Activated naive CD8-positive, alpha-beta T cell treated with anti-CD3 and anti-CD28 coated beads for 36 hours (primary cell): ENCODE measurements at places on chromosomes 11 and 22. TPM values are rescaled to one million over a fixed set of nuclear protein-coding genes. Genes with fewer than 3 reads are reported as not detected.

TAF6L gene
- total RNA-seq: 22.1 TPM

GTF2H1 gene
- total RNA-seq: 63.2 TPM

MYO7A gene
- 0.16 TPM for total RNA-seq

PACSIN3 gene
- 7.0 TPM for total RNA-seq

MIOX gene
- total RNA-seq: not detected

SMTNL1 gene
- not detected for total RNA-seq

TRABD gene
- total RNA-seq: 77.8 TPM

- H3K4me1 ChIP-seq: no peaks in the 10 kb centered on the region
- H3K4me3 ChIP-seq: no peak overlapping the region
- DNase-seq: no peak
These were observed 69.8 kb downstream of the ARFGAP2 start for GRCh38 chr11:47106798-47107411.

DNA sequence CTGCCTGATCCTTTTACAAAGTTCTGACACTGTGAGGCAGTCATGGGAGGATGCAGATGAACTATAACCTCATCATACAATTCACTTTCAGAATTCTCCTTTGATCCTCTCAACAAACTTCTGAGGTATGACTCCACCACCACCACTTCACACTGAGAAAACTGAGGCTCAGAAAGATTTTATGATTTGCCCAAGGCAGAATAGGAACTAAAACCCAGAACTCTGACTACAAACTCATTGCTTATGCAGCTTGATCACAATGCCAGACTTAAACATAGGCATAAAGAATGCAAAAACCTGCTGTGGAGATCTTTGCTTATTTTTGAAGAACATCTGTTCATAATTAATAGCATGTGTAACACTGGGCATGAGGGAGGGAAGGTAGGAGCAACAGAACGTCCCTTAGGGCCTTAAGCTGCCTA lies 20.4 kb downstream of the FAM168A start:
- H3K27ac ChIP-seq: no peak overlapping the region
- H3K27me3 ChIP-seq: no peaks in the 10 kb centered on the region
- H3K4me1 ChIP-seq: peaks cover 31% of the 10 kb centered on the region
- H3K36me3 ChIP-seq: peaks cover 3% of the 10 kb centered on the region
- H3K4me3 ChIP-seq: no peak overlapping the region

GRCh38 chr22:39457556-39458443 lies 988 bp downstream of the MGAT3 start:
- H3K27ac ChIP-seq: no peak overlapping the region
- no peak for DNase-seq
- H3K27me3 ChIP-seq: peaks cover 23% of the 10 kb centered on the region
- H3K4me3 ChIP-seq: peak overlapping the region; percentile 71

DNA sequence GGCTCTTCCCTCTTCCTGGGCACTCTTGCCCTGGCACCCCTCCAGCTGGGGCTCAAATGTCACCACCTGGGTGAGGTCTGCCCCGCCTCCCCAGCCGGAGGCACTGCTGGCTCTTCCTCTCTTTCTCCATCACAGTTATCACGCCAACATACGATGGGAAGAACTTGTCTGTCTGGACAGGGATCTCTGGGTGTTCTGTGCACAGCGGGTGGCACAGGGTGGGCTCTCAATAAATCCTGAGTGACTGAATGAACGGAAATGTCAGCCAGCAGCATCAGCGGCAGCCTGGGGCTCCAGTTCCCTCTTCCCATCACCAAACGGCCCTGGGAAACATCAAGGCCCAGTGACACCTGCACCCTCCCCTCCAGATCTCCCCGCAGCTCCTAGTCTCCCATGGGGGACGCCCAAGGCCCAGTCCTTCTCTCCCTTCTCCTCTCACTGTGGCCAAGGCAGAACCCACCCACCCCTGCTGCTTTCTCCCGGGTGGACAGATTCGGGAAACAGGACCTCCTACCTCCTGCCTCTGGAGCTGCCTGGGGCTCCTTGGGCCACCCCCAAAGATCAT lies 440 bp upstream of the SLC25A45 start:
- no peaks in the 10 kb centered on the region for H3K27me3 ChIP-seq
- H3K27ac ChIP-seq: peak overlapping the region; percentile 99
- H3K4me1 ChIP-seq: peaks cover 51% of the 10 kb centered on the region
- DNase-seq: no peak
- H3K4me3 ChIP-seq: peak overlapping the region; percentile 87

- no peak overlapping the region for H3K27ac ChIP-seq
- H3K4me1 ChIP-seq: no peaks in the 10 kb centered on the region
- no peak for DNase-seq
- H3K27me3 ChIP-seq: peaks cover 6% of the 10 kb centered on the region
These were observed 198.3 kb downstream of the GRIK4 start for GRCh38 chr11:120709808-120710207.

- H3K27ac ChIP-seq: no peak overlapping the region
- H3K36me3 ChIP-seq: peaks cover 3% of the 10 kb centered on the region
- no peak for DNase-seq
- peaks cover 4% of the 10 kb centered on the region for H3K27me3 ChIP-seq
- peaks cover 17% of the 10 kb centered on the region for H3K4me1 ChIP-seq
These were observed 3.1 kb upstream of the COMMD9 start for GRCh38 chr11:36292311-36292722.

DNA sequence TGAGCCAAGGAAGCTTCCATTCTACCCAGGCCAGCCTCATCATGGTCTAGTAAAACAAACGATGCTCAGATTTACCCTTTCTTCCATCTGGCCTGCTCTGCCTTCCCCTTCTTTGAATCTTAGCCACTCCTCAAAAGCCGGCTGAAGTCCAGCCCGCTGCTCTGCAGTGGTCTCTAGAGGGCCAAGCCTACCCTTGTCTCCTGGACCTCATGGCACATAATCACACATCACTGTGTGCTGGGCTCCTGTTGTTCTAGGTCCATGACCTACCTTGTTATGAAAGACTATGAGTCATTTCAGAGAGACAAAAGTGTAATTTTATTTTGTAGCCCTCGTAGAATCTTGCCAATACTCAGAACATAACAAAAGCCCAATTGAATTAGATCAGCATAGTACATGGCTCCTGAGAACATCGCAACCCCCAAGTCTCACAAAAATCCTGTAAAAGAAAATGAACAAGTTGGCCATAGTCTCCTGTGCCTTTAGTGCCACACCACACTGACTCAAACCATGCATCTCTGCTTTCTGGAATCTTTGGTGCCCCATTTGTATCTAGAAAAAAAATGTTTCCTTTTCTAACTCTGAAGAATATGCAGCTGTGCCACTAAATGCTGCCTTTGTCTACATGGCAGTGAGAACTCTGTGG lies 192.7 kb downstream of the OPCML start:
- no peaks in the 10 kb centered on the region for H3K27me3 ChIP-seq
- H3K4me3 ChIP-seq: no peak overlapping the region
- H3K27ac ChIP-seq: no peak overlapping the region
- no peak for DNase-seq

DNA sequence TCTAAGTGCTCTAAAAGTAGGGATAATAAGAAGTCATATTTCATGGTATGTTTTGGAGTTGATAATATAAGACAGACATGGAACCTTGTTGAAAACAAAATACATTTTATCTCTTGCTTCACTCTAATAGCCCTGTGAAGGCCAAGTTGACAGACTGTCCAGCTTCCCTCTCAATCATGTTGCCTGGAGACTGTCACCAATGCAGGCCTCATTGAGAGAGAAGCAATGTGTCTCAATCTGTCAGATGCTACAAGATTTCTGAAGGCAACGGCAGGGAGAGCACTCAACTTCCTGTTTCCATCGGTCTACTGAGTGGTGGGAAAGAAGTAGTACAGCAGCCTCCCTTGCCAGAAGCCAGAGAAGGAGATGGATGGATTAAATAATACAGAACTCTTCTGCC lies 23.6 kb upstream of the FJX1 start:
- DNase-seq: no peak
- no peaks in the 10 kb centered on the region for H3K36me3 ChIP-seq
- H3K4me3 ChIP-seq: no peak overlapping the region
- peaks cover 54% of the 10 kb centered on the region for H3K27me3 ChIP-seq
- no peak overlapping the region for H3K27ac ChIP-seq

GRCh38 chr11:9790703-9791102 lies 126.8 kb downstream of the SWAP70 start:
- DNase-seq: no peak
- peaks cover 4% of the 10 kb centered on the region for H3K4me1 ChIP-seq
- no peak overlapping the region for H3K4me3 ChIP-seq
- H3K36me3 ChIP-seq: peaks cover 17% of the 10 kb centered on the region

DNA sequence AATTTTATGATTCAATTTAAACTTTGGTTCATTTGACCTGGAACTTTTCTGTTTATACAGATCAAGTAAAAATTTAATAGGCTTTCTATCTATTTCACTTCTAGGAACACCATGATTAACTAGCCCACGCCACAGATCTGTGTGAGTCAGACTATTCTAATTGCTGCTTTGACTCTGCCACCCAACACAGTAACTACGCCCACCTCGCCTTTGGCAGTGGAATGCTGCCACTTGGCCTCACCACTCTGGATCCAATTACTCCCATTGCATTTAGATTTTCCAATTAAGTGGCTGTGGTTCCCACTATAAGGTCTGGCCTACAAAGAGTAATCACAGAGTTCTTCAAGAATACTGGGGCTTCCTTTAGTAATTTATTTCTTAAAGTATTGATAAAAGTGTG lies 46.6 kb upstream of the LIN7C start:
- H3K27me3 ChIP-seq: no peaks in the 10 kb centered on the region
- no peak for DNase-seq
- no peaks in the 10 kb centered on the region for H3K4me1 ChIP-seq
- H3K36me3 ChIP-seq: peaks cover 2% of the 10 kb centered on the region

DNA sequence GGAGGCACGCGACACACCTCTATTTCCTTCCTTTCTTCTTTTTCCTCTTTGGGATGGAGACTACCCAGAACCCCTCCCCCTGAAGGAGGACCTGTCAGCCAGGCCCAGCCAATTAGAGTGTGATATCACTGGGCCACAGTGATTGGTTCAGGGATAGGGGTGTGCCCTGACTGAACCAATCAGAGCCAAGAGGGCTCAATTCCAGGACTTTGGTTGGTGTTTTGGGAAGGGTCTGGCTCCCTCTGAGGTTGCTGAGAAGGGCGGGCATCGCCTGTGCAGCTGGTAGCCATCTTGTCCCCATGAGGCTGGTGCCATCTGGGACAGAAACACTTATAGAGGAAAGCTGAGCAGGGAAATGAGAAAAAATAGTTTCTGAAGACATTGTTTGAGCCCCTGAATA lies 71.4 kb downstream of the CHST1 start:
- DNase-seq: no peak
- no peaks in the 10 kb centered on the region for H3K36me3 ChIP-seq
- H3K27me3 ChIP-seq: peaks cover 9% of the 10 kb centered on the region

GRCh38 chr11:58609723-58610122 lies 12.7 kb upstream of the CNTF start:
- no peak overlapping the region for H3K27ac ChIP-seq
- no peaks in the 10 kb centered on the region for H3K27me3 ChIP-seq
- DNase-seq: no peak
- no peak overlapping the region for H3K4me3 ChIP-seq
- H3K4me1 ChIP-seq: peaks cover 58% of the 10 kb centered on the region

GRCh38 chr11:126834149-126834548 lies 166.4 kb downstream of the KIRREL3 start:
- no peak overlapping the region for H3K4me3 ChIP-seq
- no peak overlapping the region for H3K27ac ChIP-seq
- H3K36me3 ChIP-seq: no peaks in the 10 kb centered on the region
- no peak for DNase-seq
- no peaks in the 10 kb centered on the region for H3K4me1 ChIP-seq

- no peak for DNase-seq
- peaks cover 2% of the 10 kb centered on the region for H3K36me3 ChIP-seq
- peaks cover 3% of the 10 kb centered on the region for H3K4me1 ChIP-seq
- H3K27me3 ChIP-seq: no peaks in the 10 kb centered on the region
- no peak overlapping the region for H3K4me3 ChIP-seq
These were observed 34.4 kb upstream of the LRRC10B start for GRCh38 chr11:61474013-61474643.

GRCh38 chr11:12239396-12239795 lies 129.0 kb downstream of the MICAL2 start:
- no peak overlapping the region for H3K27ac ChIP-seq
- peaks cover 43% of the 10 kb centered on the region for H3K4me1 ChIP-seq
- DNase-seq: no peak

- H3K27me3 ChIP-seq: no peaks in the 10 kb centered on the region
- no peak overlapping the region for H3K4me3 ChIP-seq
- no peak overlapping the region for H3K27ac ChIP-seq
- no peak for DNase-seq
These were observed 98.2 kb upstream of the NNMT start for GRCh38 chr11:114197799-114198500.

DNA sequence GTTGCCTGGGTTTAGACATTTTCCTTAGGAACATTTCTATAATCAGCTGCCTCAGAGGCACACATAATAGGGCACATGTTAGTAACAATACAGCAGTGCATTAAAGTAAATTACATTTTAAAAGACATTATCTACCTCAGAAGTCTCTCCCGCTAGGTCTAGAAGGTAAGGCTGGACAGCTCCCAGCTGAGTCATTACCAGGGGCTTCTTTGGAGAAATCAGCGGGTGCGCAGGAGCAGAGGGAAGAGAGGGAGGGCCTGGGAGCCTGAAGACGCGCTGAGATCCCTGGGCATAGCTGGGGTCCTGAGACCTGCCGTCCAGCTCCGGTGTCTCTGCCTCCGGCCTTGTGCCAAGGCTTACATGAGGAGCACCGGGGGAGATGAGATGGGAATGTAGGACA lies 67.7 kb downstream of the TMPRSS5 start:
- no peak overlapping the region for H3K27ac ChIP-seq
- no peak for DNase-seq
- no peaks in the 10 kb centered on the region for H3K36me3 ChIP-seq
- no peak overlapping the region for H3K4me3 ChIP-seq
- no peaks in the 10 kb centered on the region for H3K4me1 ChIP-seq
- peaks cover 6% of the 10 kb centered on the region for H3K27me3 ChIP-seq

DNA sequence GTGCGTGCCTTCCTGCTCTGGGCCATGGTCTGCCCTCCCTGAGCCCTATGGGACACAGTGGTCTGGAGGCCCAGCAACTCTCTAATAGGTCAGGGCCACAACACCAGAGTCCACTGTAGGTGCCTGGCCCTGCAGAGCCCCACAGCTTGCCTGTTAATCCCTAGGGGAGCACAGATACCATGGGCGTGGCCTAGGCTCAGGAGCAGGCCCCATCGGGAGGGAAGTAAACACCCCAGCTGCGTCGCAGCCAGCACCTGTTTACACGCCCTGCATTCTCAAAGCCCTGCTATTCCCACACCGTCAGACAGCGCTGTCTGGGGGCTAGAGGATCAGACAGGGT lies 2.5 kb downstream of the KCTD17 start:
- peaks cover 1% of the 10 kb centered on the region for H3K36me3 ChIP-seq
- H3K4me1 ChIP-seq: peaks cover 11% of the 10 kb centered on the region
- no peak overlapping the region for H3K27ac ChIP-seq
- H3K4me3 ChIP-seq: peak overlapping the region; percentile 7
- no peaks in the 10 kb centered on the region for H3K27me3 ChIP-seq

GRCh38 chr11:128342511-128343134 lies 244.7 kb downstream of the ETS1 start:
- peak overlapping the region; percentile 72 for H3K4me3 ChIP-seq
- DNase-seq: peak; percentile 76
- peaks cover 70% of the 10 kb centered on the region for H3K4me1 ChIP-seq
